ENCODE measurements at places on chromosomes 2 and 18.

GRCh38 chr2:234701421-234701820 is 204.5 kb upstream of the ARL4C start:
- no peak for DNase-seq

GRCh38 chr2:27084297-27085061 is 2.1 kb upstream of the KHK start:
- no peak for DNase-seq

DNA sequence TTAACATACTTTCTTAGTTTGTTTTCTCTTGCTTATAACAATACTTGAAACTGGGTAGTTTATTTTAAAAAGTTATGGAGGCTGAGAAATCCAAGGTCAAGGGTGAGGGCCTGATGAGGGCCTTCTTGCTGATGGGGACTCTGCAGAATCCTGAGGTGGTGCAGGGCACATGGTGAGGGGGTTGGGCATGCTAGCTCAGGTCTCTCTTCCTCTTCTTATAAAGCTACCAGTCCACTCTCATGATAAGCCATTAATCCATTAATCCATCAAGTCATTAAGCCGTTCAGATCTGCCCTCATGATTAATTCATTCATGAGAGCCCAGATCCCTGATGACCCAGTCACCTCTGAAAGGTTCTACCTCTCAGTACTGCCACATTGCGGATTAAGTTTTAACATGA is 21.4 kb downstream of the ALMS1 start:
- DNase-seq = no peak

GRCh38 chr18:10455726-10456453 is 1.5 kb downstream of the APCDD1 start:
- DNase-seq = no peak

DNA sequence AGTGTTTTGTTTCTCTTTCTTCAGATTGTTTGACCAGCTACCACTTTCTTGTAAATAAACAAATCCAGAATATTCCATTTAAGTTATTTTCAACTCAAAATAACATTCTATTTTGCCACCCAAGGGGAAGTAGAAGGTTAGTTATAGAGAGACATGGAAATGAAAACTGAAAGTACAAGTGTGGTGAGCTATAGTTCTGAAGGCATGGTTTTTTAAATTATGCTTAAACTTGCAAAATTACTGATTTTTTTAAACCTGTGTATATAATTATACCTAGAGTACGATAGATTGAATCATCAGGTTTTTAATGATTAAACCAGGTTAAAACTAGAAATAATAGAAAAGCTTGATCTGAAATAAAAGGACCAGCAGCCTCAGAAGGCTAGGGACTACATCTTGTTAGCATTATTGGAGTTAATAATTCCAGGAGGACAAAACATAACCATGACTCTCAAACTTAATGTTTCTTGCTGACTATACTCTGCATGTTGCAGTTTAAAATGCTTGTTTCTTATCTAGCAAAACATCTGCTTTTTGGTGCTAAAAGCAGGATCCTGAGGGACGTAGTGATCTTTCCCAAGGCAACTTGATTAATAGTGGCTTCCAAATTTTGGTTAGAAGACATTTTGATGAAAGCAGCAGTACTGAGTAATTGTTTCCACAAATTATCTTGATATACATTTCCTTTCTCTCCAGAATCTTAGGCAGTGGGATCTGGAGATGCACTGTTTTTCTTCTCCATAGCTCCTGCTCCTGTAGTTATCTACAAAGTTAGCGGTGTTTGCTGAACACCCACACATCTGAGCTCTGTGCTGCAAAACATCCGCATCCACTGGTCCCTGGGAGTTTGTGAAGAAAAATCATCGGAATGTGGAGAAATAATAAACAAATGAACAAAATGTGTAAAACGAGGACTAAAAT is 327.2 kb upstream of the PKDCC start:
- no peak for DNase-seq

DNA sequence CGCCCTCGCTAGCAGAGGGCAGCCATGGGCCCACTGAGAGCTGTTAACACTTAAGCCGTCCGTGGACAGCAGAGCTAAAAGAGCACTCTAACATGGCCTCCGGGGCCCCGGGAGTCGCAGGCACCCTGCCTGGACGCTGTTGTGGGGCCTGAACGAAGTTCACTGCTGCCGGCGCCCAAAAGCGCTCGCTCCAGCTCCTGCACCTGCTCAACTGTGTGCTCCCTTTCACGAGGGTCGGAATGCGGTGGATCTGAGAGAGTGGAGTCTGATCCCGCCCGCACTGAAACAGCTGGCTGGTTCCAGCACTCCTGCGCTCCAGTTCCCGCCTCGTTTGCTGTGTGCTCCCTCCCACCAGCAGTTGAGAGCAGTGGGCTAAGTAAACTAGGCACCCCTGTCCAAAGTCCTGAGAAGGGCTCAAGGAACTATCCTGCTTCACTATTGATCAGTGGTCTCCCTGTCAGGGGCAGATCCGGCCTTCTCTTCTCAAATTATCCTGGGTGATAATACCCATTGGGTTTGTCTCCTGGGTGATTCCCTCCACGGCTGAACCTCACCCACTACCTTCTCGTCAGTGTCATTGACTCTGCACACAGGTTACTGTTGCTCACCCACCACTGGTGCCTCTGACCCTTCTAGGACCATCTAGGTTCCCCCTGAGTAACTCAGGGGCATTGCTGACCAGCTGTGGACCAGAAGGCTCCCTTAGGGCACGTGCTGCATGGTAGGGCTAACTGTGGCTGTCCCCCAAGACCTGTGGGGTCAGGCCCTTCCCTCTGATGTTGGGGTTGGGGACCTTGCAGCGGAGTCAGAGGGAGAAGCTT is 23.5 kb downstream of the B3GNT7 start:
- DNase-seq = no peak

- DNase-seq = no peak
Measured at GRCh38 chr2:117519721-117520120, 294.8 kb upstream of the DDX18 start.

DNA sequence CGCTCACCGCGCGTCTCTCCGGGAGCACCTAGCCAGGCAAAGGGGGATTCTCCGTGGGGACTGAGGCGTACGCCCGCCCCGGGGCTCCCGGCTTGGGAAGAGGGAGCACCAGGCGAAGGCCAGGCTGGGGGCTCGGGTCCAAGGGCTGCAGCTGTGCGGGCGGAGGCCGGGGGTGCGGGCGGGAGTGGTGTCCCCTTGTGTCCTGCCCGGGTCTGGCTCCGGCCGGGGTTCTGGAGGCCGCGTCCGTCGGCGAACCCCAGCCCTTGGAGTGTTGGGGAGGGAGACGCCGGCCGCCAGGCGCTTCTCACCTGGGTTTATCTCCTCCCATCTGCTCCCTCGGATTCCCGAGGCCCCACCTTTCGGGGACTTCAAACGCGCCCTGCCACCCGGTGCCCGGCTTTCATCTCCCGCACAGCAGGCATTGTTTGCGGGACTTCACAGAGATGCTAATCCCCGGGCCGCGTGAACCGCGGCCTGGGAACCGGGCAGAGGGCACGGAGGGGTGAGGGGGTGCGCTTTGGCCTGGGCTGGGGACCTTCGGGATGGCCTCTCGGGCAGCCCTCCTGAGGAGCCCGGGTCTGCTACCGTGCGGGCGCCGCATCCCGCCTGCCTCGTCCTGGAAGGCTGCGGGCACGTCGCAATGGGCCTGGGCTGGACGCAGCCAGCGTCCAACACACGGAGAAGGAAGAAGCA is 5.0 kb upstream of the GBX2 start:
- DNase-seq = no peak

DNA sequence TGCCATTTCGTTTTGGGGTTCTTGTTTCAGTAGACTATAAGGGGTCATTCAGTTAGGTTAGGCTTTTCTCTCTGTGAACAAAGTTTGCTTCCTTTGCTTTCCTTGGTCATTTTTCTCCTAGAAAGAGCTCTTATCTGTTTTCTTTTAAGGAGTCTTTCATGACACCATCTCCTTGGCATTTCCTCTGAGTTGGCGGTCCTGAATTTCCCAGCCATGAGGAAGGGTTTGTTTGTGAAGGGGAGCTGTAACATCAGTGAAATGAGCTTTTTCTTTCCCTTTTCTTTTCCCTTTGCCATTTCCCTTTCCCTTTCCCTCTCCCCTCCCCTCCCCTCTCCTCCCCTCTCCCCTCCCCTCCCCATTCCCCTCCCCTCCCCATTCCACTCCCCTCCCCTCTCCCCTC is 61.7 kb downstream of the MAP4K4 start:
- peak; percentile 81 for DNase-seq

DNA sequence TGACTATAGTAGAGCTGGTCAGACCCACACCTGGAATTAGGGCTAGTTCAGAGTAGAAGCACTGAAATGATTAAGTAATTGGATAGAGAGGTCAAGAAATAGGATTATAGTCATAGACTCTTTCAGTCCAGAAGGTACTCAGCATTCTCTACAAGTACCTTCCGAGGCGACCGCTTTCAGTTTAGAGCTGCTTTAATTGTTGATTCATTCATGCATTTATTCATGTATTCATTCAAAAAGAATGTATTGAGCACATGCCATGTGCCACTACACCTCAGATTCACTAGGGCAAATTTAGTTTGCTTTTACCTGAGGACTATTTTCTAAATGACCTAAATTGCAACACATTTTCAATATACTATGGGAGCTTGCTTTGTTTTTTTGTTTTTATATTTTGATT is 48.7 kb downstream of the CRIM1 start:
- no peak for DNase-seq

GRCh38 chr2:222933458-222933857 is 72.6 kb downstream of the ACSL3 start:
- no peak for DNase-seq

DNA sequence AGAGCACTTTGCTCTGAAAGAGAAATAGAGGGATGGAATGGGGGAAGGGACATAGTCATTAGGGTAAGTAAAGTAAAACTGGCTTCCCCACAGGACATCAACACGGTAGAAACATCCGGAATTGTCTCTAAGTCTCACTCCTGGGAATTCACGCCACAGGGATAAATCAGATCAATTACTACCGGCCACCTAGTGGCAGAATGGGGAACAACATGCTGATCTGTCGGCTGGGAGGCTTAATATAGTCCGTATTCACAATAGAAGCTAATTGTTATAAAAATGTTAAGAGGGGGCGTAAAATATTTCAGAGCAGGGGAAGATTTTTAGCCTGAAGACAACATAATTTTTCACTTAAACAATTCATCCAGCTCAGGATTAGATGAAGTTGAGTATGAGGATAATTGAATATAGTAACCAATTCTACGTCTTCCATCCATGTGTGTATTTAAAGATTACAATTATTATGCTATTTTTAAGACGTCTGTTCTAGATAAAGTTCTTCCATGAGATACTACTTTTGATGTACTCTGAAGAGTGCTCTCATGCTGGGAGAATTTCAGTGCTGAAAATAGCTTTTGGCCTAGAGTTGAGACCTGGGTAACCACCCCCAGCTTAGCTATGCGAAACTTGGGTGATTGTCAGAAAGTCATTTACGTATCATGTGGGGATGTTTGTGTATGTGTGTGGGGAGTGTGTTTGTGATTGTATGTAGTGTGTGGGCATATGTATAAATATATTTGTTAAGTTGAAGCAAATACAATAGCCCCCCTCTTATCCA is 65.7 kb downstream of the LRRTM1 start:
- DNase-seq = no peak

GRCh38 chr2:204869132-204869823 is 324.0 kb downstream of the PARD3B start:
- no peak for DNase-seq

- DNase-seq = no peak
Measured at GRCh38 chr2:44495035-44495434, 133.3 kb downstream of the CAMKMT start.

GRCh38 chr2:23518481-23519333 is 133.7 kb downstream of the KLHL29 start:
- DNase-seq = no peak

DNA sequence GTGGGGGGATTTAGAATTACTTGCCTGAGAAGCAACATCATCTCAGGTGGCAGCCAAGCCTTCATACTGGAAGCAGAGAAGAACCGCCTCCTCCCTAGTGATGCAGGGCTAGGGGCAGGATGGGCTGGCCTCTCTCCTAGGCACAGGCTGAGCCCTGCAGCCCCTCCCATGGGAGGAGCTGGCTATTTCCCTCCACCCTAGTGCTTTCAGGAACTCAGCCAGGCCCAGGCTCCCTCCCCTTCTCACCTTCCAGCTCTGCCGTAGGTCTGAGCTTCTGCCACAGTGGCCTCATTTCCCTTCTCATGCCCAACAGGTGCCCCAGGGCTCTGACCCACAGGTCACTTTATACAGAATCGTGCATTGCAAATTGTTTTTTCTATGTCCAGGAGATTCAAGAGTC is 31.0 kb downstream of the CENPA start:
- DNase-seq = no peak

- no peak for DNase-seq
Measured at GRCh38 chr2:69680001-69680675, 36.6 kb upstream of the AAK1 start.

DNA sequence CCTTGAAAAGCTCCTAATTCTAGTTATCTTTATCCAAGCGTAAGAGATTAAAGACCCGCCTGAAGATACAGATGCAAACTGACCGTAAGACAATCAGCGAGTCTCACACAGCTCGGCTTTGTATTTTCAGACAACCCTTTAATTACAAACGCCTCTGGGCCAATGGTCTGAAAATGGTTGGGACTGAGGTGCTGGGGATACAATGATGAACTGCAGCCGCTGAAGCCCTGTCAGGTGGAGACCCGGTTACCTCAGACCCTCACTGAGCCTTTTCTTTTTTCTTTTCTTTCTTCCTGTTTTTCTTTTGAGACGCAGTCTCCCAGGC is 715 bp upstream of the CFAP36 start:
- DNase-seq = no peak

DNA sequence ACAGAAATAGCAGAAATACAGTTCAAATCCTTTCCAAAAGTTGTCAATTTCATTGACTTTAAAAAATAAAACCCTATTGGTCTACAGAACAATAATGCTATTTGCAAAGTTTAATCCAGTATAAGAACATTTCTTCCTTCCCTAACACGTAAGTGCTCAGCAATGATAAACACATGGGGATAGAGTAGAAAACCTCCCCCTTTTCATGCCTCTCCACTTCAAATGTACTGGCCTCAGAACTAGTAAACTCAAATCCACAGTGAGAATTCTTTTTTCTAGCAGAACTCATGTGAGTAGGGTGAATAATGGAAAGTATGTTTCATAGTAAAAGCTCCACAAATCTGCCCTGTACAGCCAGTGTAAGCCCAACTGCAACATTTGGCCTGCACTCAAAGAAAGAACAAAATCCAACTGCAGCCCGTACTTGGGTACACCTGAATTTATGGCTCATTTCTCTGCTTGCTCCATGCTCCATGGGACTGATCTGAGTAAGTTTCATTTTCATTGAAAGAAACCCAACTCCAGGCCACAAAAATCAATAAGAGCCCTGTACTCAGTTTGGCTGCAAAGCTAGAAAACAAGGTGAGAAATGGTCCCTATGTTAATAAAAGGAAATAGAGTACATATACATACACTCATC is 115.0 kb upstream of the RMDN2 start:
- DNase-seq = no peak

- no peak for DNase-seq
Measured at GRCh38 chr2:219028996-219029828, 12.1 kb downstream of the CFAP65 start.
